ENCODE measurements at places on chromosomes 13 and 19.
A peak's percentile ranks its signal among the peaks of the same experiment; 100 is the strongest.

DNA sequence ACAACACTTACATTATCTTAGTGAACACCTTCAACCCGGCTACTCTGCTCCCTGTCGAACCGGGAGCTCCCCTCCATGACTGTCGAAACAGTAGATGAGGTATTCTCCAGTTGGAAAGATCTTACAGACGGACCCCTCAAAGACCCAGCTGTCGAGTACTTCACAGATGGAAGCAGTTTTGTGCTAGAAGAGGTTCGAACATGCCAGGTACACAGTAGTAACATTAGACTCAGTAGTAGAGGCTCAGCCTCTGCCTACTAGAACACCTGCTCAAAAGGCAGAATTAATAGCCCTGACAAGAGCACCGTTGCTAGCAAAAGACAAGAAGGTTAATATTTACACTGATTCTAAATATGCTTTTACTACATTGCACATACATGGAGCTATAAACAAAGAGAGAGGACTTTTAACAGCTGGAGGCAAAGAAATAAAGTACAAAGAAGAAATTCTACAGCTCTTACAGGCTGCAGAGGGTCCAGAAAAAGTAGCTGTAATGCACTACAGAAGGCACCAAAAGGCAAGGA lies 13.6 kb upstream of the SLC15A1 start:
- peak; percentile 9 for DNase-seq

GRCh38 chr19:55391702-55392615 lies 6.2 kb downstream of the RPL28 start:
- no peak for DNase-seq

GRCh38 chr13:43107780-43108179 lies 84.4 kb downstream of the DNAJC15 start:
- DNase-seq = no peak

DNA sequence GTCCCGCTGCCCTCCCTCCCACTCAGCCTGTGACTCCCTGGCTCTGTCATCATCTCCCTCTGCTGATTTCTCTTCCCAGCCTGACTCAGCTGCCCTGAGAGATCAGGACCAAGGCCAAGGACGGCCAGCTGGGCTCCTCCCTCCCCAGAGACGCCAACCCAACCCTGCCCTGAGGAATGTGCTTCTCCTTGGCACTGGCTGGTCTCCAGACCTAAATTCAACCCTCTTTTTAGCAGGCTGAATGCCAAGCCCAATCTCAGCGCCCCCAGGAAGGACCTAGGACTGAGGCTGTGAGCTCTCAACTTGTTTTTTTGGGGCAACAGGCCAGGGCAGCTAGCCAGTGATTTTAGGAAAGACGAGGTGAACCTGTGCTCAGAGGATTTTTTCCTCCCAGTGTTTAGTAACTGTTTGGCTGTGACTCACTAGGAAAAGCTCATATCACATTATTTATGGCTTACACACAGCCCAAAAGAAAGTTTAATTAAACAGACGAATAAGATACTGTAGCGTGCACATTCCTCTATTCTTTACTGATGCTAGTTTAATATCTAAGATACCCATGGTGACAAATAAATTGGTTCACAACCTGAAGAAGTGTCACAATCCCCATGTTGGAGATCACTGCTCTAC lies 7.4 kb upstream of the IGFL1 start:
- no peak for DNase-seq

DNA sequence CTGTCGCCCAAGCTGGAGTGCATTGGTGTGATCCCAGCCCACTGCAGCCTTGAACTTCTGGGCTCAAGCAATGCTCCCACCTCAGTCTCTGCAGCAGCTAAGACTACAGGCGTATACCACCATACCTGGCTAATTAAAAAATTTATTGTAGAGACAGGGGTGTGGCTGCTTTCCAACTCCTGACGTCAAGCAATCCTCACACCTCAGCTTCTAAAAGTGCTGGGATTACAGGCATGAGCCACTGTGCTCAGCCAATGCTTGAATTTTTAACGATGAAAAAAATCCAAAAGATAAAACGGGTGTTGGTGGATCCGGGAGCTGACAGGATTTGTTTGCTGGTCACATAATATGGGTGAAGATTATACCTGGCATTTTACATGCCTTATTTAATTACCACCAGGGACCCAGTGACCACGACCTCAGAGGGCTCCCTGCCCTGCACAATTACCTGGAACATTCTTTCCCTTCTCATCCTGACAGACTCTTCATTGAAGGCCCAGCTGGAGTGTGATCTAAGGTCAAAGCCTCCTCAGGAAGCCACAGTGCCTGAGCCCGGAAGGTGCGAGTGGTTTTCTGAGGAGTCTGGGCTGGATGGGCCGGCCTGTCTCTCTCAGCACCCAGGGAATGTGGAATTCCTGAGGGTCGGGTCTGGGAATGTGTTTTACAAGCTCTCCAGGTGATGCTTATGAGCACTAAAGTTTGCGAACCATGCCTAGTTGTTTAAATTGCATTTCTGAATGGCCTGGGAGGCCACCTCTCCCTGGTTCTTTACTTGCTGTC lies 193.3 kb downstream of the USP12 start:
- no peak for DNase-seq

DNA sequence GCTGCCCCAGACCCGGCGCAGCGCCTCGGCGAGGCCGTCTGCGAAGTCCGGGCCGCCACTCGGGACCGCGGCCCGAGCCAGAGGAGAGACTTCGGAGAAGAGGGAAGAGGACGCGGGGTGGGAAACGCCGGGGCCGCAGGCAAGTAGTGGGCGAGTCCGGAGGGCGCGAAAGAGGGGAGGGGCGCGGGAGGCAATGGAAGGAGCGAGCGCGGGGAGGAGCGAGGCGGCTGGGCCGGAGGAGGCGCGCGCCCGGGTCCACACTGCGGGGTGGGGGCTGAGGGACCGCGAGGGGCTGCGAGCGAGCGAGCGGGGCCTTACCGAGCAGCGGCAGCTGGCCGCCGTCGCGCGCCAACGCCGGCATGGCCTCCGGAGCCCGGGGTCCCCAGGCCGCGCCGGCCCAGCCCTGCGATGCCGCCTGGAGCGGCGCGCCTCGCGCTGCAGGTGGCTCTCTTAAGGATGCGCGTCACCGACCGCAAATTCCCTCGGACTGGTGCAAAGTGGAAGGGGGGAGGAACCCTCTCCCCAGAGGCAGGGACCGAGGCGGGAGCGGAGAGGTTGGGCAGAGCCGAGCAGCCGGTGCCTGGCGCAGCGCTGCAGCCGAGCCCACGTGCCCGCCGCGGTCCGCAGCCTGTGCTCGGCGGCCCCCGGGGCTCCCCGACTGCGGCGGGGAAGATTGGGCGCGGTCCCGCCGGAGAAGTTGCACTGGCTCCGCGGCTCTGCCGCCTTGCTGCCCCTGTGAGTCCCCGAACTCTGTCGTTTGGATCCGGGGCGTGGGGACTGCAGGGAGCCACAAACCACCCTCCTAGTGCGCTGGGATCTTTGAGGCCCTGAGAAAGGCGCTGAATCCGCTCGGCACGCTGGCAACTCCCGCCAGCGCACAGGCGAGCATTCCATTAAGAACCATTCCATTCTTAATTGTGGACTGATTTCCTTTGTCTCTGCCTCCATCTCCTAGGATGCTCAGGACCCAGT lies at the start of gene FLT3:
TSS of gene FLT3 (minus strand) at position 427 of the 972 bp plus-strand sequence. CDS start at position 361, 66 bp downstream.
- DNase-seq = peak; percentile 29

- DNase-seq = no peak
Observed at GRCh38 chr13:69619651-69620050, 488.0 kb upstream of the ATXN8OS start.

DNA sequence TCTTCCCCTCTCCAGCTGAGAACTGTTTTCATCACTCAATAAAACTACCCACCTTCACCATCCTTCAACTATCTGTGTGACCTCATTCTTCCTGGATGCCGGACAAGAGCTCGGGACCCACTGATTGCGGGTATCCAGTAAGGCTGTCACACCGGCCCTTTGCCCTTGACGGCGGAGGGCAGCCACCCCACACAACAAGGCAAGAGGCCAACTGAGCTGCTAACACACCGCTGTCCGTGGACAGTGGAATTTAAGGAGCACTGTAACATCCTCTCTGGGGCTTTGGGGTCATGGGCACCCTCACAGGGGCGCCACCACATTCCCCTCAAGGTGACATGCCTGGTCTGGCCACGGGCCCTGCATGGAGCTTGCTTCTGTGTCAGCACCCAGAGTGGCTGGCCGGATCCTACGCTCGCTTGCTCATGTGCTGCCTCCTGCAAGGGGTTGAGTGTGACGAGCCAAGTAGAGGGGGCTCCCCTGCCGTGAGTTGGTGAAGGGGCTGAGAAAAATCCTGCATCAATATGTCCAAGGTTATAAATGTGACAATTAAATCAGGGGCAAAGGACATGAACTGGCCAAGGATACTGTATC lies 31.4 kb downstream of the LHFPL6 start:
- DNase-seq = no peak

DNA sequence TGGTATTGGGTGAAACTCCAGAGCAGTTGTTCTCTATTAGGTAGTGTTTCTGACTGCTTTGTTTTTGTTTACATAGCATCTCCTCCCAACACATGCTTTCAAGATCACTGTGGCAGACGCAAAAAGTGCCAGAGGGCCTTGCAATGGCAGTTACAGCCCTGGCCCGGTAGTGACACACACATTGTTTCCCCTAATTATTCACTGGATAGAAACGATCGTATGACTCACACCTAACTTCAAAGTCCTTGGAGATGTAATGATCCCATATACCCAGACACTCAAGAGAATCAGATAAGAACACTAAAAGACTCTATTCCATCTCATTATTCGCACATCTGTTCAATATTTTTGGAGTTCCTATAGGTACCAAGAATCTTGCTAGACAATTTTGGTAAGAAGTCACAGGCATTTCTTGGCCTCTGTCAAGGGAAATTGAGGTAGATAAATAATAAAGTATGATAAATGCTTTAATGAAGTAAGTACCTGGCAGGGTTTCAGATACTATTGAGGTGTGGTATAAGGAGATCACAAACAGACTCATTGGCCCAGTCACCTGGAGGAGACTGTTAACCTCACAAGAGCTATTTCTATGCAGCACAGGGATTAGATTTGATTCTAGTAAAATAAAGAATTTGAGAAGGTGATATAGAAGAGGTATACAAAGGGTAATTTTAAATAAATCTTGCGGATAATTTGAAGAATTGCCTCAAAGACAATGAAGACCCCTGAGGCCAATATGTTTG lies 485.3 kb downstream of the SLITRK6 start:
- DNase-seq = peak; percentile 28

DNA sequence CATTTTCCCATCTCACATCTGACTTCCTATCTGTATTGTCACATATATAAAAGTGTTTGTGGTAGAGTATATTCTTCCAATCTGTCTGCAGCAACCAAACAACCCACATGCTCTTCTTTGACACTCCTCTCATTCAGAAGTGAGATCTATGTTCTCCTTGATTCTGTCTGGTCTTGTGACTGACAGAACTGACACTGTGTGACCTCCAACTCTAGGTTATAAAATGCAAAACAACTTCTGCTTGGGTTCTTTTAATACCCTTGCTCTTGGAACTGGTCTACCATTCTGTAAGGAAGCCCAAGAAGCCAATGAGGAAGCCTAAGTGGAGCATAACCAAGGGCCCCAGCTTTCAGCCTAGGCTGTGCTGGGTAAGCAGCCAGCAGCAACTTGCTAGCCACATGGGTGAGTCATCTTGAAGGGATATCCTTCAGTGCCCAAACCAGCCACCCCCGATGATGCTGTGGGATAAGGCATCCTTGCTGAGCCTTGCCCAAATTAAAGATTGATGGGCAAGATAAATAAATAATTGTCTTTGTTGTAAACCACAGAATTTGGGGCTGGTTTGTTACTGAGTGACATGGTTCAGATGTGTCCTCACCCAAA lies 18.4 kb upstream of the ITM2B start:
- DNase-seq = no peak

DNA sequence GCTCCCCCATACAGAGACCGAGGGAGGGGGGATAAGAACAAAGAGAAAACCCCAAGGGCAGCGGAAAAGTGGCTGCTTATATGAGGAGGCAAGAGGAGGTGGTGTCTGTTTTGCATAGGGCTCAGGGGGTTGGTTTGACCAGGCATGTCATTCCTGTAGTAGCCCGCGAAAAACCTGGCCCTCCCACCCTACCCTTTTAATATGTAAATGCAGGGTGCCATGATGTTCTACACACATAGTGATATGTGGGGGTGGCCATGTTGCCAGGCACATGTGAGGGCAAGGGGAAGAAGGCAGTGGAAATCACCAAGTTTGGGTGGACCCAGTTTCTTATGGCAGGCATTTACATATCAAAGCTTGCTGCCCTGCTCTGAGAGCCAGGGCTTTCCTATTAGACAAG lies 203.5 kb upstream of the UBL3 start:
- DNase-seq = no peak

DNA sequence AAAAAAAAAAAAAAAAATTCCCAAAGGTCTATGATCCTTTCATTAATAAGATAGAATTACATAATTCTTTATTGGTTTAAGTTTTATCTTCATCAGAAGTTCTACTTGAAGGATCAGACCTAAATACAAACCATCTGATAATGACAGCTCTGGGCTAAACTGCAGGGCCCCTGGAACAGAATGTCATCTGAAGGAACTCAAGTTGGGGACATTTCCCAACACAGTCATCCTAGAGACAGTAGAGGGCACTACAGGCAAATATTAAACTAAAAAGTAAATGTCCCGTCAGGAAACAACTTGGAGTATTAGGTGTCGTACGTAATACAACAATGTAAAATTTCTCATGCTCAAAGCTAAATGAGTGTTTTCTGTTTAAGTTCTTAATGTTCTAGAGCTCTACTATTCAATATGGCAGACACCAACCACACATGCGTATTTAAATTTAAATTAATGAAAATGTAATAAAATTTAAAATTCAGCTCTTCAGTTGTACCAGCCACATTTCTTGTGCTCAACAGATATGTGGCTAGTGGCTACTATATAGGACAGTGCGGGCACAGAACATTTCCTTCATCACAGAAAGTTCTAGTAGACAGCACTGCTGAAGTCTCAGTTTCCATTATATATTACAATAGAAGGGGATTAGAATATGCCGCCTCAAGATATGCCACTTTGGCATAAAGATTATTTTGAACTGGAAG lies 21.8 kb upstream of the NAXD start:
- peak; percentile 39 for DNase-seq

- DNase-seq = no peak
Observed at GRCh38 chr13:96900986-96901385, 93.3 kb downstream of the OXGR1 start.

GRCh38 chr13:41916173-41916954 lies 44.5 kb downstream of the VWA8 start:
- DNase-seq = no peak

DNA sequence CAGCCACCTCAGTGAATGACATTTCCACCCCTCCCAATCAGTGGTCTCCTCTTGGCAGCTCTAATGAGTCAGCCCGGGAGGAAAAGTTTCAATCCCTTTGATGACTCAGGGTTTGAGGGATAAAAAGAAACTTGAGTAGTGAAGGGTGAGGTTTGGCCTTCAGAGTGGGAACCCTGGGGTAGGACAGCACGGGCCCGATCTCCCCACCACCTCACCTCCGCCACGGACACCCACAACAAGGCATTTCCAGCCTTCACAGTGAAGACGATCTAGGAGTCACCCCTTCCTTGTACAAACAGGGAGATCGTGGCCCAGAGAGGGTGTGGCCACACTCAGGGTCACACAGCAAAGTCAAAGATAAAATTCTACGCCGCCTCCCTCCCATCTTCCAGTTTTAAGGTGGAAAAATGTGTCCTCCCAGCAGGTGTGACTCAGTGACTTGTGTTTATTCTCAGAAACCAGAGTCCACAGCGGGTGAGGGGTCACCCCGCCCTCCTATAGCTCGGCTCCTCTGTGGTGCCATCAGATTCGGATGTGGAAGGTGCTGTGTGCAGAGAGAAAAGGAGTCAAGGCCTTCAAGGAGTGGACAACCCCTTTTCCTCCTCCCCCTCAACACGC lies 12.3 kb downstream of the CIB3 start:
- no peak for DNase-seq
